G401 (cell line): ENCODE measurements at places on chromosomes 12 and 14. TPM values are rescaled to one million over a fixed set of nuclear protein-coding genes. Genes with fewer than 3 reads are reported as not detected.

DNA sequence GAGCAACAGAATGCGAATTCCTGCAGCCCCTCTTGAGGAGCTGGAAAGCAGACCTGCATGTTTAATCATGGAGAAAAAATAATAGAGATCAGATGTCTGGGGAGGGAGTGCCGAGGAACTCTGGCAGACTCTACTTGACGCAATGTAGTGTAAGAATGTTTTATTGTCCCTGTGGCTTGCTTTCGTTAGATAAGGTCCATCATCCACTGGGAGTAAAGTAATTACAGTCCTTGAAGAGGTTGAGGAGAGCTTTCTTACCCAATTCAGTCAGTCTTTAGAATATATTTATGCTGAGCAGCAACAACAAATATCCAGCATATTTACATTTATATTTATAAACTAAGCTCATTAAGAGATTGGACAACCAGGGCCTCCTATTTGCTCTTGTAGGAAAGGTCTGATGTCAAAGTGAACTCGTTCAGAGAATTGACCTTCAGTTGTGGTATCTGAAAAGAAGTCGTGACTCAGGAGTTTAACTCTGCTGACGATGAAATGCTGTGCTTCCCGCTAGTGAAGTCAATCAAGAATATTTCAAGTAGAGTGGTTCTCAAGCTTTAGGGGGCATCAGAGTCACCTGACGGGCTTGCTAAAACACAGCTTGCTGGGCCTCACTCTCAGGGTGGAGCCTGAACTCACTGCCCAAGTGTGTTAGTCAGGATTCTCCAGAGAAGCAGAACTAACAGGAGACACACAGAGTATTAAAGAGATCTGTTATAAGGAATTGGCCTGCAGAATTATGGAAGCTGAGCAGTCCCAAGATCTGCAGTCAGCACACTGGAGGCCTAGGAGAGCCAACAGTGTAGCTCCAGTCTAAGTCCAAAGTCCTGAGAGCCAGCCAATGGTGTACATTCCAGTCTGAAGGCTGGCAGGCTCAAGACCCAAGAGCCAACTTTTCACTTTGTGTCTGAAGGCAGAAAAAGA, 139.3 kb upstream of the LMNTD1 start:
- DNase-seq: no peak

- no peak for DNase-seq
These were observed 68.8 kb downstream of the RERG start for GRCh38 chr12:15152456-15152855.

Gene GALNT6
- 5.8 and 18.1 TPM in 2 replicates for total RNA-seq

Gene POTEM
- not detected in 2 replicates for total RNA-seq

Gene MORN3
- total RNA-seq: 0.41 and 0.80 TPM in 2 replicates

Gene TTC6
- not detected in 2 replicates for total RNA-seq
